ENCODE measurements at places on chromosomes 13 and 19.

DNA sequence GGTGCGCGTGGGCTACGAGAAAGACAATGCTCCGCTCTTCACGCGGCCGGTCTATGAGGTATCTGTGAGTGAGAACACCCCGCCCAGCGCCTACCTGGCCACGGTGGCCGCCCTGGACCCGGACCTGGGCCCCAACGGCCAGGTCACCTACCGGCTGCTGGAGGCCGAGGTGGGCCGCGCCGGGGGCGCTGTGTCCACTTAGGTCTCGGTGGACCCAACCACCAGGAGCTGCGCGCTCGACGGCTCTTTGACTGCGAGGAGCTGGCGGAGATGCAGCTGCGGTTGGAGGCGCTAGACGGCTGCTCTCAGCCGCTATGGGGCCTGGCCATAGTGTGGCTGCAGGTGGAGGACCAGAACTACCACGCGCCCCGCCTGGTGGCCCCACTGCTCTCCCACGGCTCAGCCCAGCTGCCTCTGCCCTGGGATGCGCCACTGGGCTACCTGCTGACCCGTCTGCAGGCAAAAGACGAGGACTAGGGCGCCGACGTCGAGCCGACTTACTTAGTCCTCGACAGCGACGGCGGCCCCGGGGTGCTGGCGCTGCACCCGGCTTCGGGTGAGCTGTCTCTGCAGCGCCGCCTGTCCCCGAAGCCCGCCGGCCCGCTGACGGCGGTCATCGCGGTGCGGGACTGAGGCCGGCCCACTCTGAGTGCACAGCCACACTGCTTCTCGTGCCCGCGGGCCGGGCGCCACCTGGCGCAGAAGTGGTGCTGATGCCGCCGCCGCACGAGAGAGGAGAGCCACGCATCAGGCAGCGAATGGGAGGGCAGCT, 173.0 kb downstream of the OLFM4 start:
- no peak for DNase-seq

GRCh38 chr13:103188713-103189326, 122.6 kb upstream of the SLC10A2 start:
- peak; percentile 23 for DNase-seq

DNA sequence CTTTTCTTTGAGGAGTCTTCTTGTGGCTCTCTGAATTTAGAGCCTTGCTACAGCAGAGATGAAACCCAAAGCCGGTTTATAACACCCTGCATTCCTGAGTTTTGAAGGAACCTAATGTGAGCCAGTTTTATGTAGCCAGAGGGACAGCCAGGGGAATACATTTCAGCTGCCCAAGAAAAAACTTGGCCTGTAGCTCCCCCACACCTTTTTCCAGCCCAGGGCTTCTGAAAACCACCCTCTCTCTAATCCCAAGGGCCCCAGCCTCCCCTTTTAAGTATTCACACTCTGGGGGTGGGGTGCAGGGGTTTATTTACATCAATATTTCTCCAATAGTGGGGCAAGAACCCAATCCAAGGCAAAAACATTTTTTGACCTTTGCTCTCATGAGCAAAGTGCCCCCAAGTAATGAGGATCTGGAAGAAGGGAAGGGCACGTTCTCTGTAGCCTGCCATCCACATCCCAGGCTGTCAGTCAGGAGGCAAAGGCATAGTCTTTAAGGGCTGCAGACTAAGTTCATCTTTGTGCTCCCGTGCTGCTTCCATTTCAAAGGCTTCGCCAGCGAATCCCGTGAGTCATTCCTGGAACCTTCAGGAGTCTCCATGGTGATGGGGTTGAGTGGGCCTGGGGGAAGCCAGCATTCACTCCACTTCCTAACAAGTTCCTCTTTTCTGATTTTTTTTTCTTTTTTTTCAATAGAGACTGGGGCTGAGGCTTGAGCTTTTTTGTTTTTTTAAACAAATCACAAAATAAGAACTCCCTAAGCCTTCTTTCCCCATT, 33.2 kb upstream of the MEDAG start:
- DNase-seq, result peak; percentile 35

DNA sequence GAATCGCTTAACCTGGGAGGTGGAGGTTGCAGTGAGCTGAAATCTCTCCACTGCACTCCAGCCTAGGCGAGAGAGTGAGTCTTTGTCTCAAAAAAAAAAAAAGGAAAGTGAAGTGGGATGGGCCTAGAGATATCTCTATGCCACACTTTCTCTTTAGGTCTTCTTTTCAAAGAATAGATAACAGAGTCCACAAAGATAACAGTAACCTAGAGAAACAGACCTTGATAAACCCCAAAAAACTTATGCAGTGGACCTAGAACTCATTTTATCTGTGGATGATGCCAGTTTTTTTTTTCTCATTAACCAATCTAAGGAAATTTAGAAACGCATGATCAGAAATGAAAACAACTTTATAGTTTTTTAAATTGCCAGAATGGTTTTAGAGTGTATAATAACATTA, 227.4 kb downstream of the LHFPL6 start:
- DNase-seq, result no peak

- DNase-seq, result no peak
Observed at GRCh38 chr13:36912973-36913372, 7.1 kb downstream of the SMAD9 start.

DNA sequence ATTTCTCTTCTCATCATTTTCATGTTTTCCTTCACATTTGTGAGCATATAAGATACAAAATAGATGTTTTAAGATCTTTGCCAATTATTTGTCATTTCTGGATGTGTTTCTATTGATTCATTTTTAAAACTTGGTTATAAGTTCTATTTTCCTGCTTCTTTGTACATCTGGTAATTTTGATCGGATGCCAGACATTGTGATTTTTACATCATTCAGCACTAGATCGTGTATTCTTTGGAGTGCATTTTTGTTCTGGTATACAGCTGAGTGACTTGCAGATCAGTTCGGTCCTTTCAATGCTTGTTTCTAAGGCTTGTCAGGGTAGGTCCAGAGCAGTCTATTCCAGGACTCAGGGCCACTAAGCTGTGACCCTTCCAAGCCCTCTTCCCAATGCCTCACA, 198.2 kb downstream of the KLF12 start:
- DNase-seq, result no peak

GRCh38 chr19:1276628-1277022, 1.3 kb downstream of the FAM174C start:
- no peak for DNase-seq

DNA sequence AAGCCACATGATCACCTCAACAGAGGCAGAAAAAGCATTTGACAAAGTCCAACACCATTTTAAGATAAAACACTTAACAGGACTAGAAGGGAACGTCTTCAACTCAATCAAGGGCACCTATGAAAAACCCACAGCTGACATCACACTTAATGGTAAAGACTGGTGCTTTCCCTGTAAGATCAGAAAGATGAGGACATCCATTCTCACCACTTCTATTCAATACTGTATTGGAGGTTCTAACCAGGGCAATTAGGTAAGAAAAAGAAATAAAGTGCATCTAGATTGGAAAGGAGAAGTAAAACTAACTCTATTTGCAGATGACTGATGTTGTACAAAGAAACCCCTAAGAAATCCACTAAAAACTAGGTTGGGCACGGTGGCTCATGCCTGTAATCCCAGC, 11.2 kb upstream of the AKAP8 start:
- DNase-seq, result no peak

- no peak for DNase-seq
Observed at GRCh38 chr19:46691104-46691503, 25.8 kb downstream of the PRKD2 start.

DNA sequence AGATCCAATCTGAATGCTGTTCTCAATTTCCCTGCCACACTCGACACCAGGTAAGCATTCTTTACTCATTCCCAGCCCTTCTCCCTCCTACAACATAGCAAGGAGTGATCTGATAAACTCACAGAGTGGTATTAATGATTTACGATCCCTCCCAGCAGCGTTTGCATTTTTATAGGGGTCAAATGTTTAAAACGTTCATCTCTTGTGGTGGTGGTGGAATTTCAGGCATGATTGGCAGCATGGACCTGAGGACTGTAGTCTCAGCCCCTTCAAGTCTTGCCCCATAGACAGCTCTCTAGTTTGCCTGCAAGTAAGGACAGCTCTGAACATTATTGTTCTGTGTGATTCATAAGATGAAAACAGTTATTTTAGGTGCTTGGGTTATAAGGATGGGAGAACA, 565.7 kb downstream of the EFNB2 start:
- peak; percentile 86 for DNase-seq

DNA sequence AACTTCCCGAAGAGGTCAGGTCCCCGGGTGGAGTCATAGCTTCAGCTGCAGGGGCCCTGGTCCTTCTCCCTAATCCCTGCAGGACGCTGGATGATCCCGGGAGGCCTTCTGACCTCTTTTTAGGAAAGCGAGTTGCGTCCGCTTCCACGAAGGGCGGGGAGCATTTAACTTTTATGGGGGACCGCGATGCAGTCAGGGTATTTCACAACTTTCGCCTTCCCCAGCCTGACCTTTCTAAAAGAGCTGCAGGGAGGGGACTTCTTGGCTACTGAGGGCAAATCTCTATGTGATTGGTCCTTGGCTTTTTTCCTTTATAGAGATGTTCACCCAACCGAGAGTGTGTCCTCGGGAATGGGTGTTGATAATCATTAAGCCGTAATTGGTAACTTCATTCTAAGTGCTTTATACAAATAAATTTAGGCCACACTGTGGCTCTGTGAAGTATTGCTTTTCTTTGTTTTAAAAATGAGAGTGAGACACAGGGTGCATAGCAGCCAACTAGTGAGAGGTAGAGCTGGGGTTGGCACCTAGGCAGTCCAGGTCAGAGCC, 778 bp downstream of the ZNF230 start:
- peak; percentile 18 for DNase-seq

DNA sequence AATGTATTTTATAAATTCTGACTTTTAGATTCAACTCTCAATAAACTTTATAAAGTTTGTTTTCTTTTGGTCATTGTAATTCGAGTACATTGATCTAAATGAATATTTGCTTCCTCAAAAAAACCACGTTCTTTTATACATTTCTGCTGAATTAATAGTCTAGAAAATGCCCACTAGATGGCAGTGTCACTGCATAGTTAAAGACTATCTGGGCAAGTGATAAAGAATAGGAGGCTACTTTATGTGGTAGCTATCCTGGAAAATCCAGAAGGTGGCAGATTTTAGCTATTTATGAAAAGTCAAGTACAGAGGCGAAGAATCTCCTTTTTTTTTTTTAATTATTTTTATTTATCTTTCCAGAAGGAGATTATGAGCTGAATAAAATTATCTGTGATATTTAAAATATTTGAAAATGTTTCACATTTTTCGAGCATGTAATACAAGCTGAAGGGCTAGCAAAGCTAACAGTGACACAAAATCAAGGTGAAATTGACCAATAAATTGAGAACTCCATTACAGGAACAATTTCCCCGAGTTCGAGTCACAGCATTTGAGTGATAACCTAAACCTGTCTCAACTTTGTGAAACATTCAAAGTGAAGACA, 221.8 kb downstream of the OLFM4 start:
- peak; percentile 56 for DNase-seq

DNA sequence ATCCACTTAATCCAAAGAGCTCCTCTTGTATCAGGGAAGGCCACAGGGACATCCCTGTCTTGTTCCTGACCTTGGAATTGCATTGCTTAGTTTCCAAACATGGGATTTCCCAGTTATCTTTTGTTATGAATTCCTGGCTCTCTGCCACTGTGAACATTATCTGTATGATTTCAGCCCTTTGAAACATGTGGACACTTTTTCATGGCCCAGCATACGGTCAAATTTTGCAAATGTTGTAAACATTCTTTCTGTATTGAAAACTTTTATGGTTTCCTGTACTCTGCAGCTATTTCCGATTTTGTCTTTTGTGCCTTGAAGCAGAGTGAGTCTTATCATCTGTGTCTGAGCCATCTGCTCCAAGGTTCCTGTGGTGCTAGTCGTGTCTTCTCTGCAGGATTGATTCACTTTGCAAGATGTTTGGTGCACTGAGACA, 4.5 kb upstream of the CFAP97D2 start:
- no peak for DNase-seq

- peak; percentile 56 for DNase-seq
Observed at GRCh38 chr13:73000027-73000674, 58.7 kb upstream of the KLF5 start.

GRCh38 chr19:40613690-40614621, 12.8 kb downstream of the LTBP4 start:
- DNase-seq, result peak; percentile 61

Data from mammary epithelial cell (primary cell).